ENCODE measurements at places on chromosomes 2 and 18. TPM values are rescaled to one million over a fixed set of nuclear protein-coding genes. Genes with fewer than 3 reads are reported as not detected.

The VIL1 gene
- not detected for total RNA-seq

The STAT4 gene
- total RNA-seq: 0.64 TPM

The CDH19 gene
- 0.13 TPM for total RNA-seq

The ANKRD30B gene
- total RNA-seq: not detected

The ARHGAP15 gene
- 1.4 TPM for total RNA-seq

The R3HDM1 gene
- total RNA-seq: 13.2 TPM

The SH3RF3 gene
- 21.8 TPM for total RNA-seq

The SANBR gene
- total RNA-seq: 7.2 TPM

Measured in epithelial cell of alveolus of lung (primary cell).